ENCODE measurements at places on chromosomes 7 and 10.

DNA sequence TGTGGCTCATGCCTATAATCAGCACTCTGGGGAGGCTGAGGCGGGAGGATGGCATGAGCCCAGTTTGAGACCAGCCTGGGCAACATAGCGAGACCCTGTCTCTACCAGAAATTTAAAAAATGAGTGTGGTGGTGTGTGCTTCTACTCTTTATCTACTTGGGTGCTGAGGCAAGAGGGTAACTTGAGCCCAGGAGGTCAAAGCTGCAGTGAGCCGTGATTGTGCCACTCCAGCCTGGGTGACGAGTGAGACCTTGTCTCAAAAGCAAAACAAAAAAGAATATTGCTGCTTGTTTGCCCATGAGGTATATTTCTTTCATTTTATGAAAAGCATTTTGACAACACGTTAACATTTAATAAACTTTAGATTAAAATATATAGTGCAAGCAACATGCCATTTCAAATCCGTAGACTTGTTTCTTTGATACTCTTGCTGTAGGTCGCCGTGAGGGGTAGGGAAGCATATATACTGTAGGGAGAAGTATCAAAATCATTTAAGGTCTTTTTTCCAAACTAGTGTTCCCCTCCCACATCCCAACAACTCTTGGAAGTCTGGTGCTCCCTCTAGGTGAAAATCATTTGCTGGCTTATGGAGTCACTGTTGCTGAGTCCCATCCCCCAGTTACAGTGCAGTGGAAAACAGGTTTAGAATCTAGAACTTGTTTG is 4.3 kb upstream of the LSMEM1 start:
- no peak for DNase-seq

- DNase-seq: no peak
Observed at GRCh38 chr10:91634246-91634645, 1.4 kb upstream of the PPP1R3C start.

DNA sequence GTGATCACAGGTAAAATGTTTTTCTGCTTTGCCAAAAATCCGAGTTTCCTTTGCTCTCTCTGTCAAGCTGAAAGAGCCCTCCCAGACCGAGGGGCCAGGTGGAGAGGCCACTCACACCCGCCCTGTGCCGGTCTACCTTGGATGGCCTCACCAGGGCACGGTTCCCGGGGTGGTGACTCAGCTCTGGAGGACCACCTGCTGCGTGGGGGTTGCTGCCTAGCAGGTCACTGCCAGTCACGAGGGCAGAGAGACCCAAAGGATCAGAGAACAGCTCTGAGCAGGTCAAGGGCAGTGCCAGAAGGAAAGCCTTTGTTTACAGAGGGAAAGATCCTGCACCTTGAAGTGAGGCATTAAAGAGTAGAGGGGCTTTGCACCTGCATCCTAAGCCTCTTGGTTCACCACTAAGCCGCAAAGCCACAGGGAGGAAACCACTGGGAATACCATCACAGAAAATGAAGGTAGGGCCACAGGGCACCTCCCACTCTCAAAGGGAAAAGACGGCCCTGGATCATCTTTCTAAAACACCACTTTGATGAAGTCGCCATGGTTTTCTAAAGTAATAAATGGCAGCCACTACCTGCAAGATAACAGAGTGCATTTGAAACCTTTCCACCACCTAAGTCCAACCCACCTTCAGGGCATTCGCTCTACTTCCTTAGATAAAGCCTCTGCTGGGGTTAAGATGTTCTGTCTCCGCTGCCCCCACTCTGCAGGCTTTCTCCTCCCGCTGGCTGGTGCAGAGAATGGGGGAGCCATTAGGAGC is 160.3 kb upstream of the KLF14 start:
- DNase-seq: peak; percentile 32

DNA sequence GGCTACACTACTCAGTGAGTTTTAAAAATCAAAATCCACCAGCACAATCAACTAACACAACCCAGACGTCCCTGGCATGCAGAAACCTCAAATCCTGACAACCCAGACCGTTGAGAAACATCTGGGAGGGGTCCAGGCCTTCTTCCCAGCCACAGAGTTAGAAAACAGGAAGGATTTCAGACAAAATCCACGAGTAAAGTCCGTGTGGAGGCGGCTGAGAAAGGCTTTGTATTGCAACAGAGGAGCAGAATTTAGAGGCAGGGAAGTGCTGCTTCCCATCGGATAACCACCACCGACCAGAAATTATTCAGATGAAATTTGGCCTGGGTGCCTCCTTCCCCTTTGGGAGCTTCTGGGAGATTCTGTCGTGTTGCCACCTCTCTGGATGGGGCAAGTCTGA is 61.5 kb downstream of the TNS3 start:
- no peak for DNase-seq

DNA sequence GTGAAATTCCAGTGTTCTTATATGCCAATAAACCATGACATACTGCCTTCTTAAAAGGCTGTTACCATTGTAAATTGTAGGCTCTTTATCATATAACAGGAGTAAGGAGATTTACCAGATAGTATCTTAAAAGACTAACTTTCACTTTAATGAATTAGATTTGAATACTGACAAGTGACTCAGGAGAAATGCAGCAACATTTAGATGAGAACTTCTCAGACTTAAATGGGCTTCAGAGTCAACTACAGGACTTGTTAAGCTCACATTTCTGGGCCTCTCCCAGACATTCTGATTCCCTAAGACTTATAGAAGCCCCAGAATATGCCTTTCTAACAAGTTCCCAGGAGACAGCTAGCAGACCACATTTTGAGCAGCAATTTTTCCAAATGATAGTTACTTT is 466.3 kb downstream of the ARL4A start:
- no peak for DNase-seq

- DNase-seq: no peak
Observed at GRCh38 chr7:23418046-23418445, 52.2 kb downstream of the IGF2BP3 start.

DNA sequence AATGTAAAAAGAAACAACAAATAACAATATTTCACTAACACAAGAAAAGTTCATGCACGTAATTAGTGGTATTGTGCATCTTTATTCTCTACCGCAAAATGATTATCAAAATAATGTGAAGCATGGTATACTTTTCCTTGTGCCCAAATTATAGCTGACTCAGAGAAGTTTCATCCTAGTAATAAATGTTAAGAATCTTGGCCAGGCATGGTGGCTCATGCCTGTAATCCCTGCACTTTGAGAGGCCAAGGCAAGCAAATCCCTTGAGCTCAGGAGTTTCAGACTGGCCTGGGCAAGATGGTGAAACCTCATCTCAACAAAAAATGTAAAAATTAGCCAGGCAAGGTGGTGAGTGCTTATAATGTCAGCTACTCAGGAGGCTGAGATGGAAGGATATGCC is 105.0 kb downstream of the KMT2C start:
- no peak for DNase-seq

- no peak for DNase-seq
Observed at GRCh38 chr10:61028861-61029361, 84.9 kb upstream of the RHOBTB1 start.

DNA sequence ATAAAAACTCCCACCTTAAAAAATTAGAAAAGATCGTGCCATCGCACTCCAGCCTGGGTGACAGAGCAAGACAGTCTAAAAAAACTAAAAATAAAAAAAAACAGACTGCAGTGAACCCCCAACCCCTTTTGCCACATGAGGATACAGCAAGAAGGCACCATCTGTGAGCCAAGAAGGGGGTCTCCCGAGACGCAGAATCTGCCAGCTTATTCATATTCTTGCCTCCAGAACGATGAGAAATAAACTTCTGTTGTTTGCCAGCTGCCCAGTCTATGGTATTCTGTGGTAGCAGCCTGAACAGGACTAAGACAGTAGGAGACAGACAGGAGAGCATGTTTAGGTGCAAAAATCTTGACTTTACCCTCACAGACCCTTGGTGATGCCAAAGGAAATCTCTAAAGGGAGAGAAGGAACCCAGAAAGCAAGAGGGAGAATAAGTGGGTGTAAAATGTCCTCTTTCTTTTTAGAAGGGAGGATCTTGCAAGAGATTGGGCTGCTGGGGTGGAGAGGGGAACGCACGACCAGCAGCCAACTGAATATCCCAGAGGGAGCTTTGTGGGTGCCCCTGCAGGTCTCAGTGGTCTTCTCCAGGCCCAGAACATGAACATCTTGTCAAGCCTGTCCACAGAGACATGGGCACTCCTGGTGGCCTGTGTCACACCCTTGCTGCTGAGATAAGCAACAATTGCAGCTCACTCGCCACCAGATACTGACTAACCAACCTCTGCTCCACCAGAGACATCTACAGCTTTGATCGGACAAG is 400.7 kb upstream of the FOXK1 start:
- no peak for DNase-seq

DNA sequence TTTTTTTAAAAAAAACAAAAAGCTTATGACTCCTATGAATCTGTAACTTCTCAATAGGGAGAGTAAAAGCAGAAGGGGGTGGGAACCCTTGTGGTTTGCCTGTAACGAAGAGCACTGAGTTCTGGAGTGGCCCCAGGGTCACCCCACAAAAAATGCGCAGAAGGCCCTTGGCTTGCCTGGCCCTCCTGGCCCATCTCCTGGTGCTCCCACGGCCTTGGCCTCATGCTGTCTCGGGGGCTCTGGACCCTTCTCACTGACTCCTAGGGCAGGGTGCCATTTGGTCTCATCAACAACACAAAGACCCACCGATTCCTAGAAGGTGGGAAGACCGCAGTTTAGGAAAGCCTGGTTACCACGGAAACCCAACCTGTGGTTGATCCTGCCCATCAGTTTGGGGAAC is 40.8 kb downstream of the ZNF467 start:
- no peak for DNase-seq
